ENCODE measurements at places on chromosomes 7 and 10.

DNA sequence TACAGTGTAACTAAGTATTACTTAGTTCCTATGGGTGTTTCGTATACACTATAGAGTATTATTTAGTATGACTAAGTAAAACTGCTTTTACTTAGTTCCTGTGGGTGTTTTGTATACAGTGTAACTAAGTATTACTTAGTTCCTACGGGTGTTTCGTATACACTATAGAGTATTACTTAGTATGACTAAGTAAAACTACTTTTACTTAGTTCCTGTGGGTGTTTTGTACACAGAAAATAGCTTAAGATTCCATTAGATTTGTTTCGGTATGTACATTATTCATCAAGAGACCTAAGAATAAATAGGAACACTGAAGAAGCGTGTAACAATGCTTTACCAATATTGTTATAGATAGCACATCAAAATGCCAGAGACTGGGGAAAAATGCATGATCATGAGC lies 25.0 kb downstream of the IGF2BP3 start:
- no peak for DNase-seq

- DNase-seq = no peak
Observed at GRCh38 chr7:26413007-26413691, 121.5 kb downstream of the SNX10 start.

DNA sequence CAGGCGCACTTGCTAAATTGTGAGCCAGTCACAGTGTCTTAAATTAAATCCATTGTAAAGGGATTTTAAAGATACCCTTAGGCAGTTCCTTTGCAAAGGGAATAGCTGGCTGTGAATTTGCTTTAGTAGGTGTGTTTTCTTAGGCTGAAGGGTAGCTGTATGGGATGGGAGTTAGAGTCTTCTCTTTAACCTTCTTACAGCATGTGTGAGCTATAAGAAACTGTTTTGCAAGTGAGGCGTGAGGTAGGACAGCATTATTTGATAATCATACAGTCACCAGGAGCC lies 5.2 kb downstream of the EEPD1 start:
- DNase-seq = no peak

DNA sequence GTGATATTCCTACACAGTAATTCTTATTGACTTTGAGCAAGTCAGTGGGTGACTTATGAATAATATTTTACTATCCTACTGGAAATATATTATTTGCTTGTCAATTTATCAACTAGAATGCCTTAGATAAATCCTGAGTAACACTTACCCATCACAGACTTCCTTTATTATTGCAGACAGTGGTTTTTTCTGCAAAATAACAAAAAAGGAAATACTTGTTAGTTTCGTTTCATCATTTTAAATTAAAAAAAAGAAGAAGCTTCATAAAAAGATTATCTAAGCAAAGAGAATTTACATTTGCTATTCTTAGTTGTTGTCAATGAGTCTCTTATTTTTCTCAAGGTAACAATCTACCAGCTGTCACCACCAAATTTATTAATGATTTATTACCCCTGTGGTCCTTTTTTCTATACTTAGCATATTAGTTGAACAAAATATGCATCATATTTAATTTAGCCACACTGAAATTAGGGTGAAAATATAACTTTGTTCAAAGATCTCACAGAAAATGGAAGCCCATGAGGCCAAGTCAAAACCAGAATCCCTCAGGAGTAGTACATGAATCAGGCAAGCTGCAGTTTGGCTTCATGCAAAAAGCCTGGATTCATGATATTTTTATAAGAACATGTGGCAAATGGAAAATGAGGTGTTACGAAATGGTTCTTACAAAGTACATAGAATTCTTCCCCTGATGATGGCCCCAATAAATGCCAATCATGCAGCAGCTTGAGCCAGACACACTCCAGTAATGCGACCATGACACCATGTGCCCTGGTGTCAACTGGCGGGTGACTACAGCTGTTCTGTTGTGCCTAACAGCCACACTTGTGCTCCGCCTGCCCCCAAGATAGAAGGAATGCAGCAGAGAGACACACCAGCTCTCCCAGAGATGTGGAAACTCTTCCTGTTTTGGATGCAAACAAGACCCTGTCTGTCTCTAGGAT lies 132.6 kb downstream of the ELMO1 start:
- peak; percentile 68 for DNase-seq

GRCh38 chr10:1242975-1243374 lies 186.8 kb downstream of the WDR37 start:
- no peak for DNase-seq

DNA sequence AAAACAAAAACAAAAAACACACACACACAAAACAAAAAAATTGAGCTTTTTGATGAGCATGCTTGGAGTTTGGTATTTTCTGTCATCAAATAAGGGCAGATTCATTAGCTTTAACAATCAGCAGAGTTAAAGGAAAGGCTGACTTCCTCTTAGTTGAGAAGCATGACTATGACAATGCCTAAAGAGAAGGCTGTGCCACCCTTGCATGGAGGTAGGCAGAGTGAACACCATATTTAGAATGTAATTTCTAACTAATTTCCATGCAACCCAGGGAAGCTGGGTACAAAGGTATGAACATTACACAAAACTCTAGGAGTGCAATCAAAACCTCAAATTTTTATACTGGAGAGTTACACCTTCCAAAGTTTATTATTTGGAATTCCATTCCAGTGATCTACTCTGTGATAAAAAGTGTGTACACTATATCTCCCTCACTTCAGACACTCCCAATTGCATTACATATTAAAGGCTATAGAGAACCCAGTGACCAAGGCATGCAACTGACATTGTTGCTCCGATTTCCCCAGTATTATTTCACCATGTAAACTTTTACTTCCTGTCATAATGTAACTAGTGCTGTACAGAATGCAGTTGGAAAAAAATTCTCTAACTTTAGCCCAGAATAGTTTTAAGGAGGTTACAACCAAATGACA lies 9.4 kb upstream of the CYCS start:
- no peak for DNase-seq

DNA sequence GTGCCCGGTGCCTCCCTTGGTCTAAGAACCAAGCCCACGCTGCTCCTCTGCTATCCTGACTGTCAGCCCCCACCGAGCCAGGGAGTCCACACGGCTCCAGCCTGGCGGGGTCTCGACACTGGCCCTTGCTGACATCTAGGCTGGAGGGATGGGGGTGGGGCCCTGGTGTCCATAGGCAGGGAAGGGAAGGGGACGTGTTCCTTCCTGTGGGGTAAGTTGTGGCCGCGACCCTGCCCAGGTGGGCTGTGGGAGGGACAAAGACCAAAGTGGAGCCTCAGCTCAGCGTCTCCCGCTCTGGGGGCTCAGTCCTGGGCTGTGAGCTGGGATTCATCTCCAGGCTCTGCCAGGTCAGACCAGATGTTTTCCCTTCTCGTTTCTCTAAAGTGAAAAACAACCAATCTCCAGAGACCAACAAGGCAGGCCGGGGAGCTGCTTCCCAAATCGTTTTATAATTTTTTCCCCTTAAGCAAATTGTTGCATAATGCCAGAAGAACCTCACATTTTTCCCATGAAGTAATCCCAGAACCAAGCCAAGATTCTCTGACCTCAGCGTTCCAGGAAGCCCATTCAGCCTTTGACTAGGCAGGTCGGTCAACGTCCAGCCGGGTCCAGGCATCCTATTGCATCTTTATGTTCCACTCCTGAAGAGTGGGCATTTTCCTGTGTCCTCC lies 101.2 kb downstream of the RGS10 start:
- DNase-seq = no peak

DNA sequence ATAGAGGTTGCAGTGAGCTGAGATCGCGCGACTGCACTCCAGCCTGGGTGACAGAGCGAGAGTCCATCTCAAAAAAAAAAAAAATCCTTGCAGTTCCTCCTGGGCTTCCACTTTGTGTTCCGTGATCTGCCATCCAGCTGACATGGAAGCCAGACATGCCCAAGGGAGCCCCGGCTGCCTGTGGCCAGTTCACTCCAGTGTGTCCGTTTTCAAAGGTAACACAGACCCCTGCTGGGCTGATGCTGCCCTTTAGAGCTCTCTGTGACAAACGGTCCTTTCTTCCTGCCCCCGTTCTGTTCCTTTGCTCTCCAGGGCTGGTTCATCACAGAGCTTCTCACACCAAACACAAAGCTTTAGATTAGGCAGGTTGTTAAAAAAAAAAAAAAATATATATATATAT lies 130.8 kb downstream of the CUL2 start:
- no peak for DNase-seq

DNA sequence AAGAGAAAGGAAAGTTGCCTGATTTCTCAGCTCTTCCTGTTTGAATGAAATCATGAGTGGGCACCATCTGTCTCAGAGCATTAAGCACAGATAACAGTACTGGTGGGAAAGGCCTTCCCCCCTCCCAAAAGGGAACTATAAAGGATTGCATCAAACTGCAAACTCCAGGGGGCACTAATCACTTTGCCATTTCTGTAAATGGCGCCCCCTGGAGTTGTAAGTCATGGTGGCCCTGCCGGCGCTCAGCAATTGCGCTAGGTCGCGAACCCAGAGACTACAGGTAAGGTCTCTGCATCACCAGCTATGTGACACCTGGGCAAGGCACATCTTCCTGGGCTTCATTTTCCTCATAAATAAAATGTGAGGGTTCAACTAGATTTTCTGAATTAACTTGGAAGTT lies 11.1 kb downstream of the LRRC4 start:
- DNase-seq = no peak

GRCh38 chr7:48245751-48246472 lies 74.7 kb downstream of the ABCA13 start:
- DNase-seq = peak; percentile 5

- DNase-seq = no peak
Observed at GRCh38 chr7:11193131-11193867, 219.6 kb downstream of the PHF14 start.

GRCh38 chr7:55534262-55534915 lies 37.9 kb downstream of the VOPP1 start:
- peak; percentile 100 for DNase-seq

- DNase-seq = no peak
Observed at GRCh38 chr10:13414855-13415254, 66.8 kb upstream of the SEPHS1 start.

GRCh38 chr7:12062062-12062461 lies 149.0 kb upstream of the TMEM106B start:
- no peak for DNase-seq

DNA sequence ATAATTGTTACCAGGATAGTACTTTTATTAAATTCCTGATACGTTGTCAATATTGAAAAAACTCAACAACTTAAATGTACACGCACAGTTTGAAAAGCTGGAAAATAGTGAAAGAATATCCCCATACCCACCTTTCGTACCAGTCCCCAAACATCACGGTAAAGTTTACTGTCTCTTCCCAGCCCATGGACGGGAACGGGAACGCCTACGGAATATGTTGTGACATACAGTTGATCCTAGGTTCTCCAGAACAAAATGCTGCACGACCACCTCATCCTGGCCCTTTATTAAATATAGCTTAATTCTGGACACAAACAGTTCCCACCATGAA lies 527 bp upstream of the BCAP29 start:
- DNase-seq = no peak

Data from CD14-positive monocyte (primary cell).